ENCODE measurements at places on chromosomes 5 and 9.
A peak's percentile ranks its signal among the peaks of the same experiment; 100 is the strongest.

DNA sequence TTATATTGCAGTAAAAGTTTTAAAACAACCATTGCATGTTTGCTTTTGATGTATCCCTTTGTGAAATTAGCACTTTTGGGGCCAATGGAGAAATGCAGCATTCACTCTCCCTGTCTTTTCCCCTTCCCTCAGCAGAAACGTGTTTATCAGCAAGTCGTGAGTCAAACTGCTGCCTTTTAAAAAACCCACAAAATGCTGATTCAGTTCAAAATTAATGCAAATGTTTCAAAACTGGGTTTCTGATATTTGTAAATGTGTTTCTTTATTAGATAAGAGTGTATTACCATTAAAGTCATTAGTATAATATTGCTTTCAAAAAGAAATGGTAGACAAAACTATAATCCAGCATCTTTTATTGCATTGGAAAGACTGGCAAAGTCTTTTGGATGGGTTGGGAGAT, 47.3 kb downstream of the RAD23B start:
- DNase-seq: no peak

- no peak for DNase-seq
These were observed 57.8 kb upstream of the C5orf46 start for GRCh38 chr5:147963948-147964693.

- no peak for DNase-seq
These were observed 68.8 kb upstream of the HTR4 start for GRCh38 chr5:148723143-148723542.

- DNase-seq: no peak
These were observed 53.0 kb upstream of the BOD1 start for GRCh38 chr5:173669483-173669882.

DNA sequence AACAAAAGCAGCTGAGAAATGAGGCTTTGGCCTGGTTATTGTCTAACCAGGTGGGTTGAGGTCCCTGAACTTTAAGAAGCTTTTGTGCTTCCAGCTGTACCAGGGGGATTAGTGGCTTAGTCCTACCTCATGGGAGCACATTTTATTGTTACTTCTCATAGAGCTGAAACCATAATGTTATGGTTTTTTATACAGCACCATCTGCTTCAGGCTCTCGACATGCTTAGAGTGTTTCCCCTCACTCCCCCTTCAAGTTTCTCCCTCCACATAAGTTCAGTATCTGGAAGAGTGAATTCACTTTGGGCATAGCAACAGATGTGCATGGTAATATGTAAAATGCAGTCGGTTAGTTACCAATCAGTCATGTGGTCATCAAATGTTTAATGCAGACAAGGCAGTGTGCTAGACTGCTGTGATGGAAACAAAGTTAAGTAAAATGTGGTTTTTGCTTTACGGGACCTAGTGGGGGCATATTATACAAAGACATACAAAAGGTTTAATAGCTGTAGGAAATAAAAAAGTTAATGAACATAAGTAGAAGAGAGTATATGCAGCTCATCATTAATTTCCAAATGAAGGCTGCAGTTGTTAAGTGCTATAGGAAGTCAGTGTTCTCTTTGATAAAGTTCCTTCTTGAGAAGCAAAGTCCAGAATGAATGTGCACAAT, 95.9 kb upstream of the SPRY4 start:
- no peak for DNase-seq

DNA sequence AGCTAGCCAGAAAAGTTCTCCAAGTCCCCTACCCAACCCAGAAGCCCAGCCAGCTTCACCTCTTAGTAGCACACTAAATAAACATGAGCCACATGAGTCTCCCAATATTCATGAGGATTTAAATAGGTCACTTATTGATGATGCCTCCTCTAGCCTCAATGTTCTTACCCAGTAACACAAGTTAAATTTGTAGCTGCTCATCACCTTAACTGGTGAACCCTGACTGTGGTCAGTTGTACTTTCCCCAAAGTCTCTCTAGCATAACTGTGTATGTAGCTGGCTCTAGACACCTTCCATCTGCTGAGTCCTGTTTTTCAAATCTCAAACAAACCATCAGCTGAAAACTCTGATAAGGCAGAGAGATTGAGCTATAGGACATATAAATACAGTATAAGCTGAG, 100.3 kb upstream of the ELAVL2 start:
- no peak for DNase-seq

GRCh38 chr9:4678679-4679267, 596 bp upstream of the CDC37L1 start:
- DNase-seq: peak; percentile 37

DNA sequence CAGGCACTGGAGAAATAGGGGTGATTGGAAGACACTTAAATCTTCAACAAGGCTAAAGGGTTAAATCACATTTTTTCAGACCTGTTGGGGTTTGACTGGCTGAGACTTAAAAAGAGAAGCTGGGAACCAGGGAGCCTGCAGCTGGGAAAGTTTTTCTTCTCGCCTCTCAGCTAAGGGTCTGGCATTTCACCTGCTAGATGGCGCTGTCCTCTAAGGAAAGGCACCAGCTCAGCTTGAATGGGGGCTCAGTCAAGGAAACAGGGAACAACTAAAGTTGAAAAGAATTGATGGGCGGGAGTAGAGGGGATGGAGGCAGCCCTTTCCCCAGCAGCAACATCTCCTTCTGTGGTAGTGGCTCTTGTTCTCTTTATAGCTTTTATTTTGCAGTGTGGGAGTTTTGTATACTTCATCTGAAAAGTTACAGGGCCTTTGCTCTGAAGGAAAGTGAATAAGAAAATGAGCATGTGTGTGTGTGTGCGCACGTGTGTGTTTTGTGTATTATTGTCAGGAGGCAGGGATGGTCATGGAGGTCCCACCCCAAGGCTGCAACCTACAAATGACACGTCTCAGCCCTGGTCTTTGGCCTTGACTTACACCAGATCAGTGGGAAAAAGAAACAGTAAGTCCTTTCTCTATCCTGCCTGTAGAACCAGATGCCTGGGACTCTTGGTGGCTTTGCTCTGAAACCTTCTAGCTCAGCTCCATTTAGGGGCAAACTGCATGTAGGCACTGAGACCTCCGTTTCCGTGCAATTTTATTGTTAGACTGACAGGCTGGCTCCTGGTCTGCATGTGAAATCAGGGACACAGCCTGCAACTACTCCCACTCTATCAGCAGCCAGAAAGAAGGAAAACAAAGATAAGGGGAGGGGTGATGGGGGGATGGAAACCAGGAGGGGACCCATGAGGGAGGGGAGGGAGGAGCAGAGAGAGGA, 316.2 kb upstream of the CLINT1 start:
- peak; percentile 29 for DNase-seq

DNA sequence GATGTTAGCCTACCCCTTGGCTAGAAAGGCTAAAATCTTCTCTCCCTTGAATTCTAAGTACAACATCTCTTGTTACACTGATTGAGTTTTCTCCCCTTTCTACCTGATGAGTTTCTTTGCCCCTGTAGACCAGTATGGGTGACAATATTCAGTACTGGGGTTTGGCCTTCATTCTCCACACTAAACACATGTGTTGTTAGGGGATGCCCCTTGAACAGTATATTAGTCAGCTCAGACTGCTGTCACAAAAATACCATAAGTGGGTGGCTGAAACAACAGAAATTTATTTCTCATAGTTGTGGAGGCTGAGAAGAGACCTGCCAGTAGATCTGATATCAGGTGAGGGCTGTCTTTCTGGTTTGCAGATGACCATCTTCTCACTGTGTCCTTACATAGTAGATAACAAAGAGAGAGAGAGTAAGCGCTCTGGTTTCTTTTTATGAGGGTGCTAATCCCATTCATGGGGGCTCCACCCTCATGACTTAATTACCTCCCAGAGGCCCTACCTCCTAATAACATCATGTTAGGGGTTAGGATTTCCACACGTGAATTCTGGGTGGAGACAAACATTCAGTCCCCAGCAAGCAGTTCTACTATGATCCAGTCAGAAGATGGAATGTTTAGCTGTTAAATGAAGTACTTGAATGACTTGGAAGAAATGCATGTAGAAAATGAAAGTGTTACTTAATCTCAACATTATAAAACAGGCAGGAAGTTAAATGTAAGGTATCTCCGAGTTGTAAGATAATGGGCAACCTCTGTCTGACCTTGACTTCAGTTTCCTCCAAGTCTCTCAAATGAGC, 17.5 kb downstream of the VLDLR start:
- DNase-seq: no peak

GRCh38 chr9:130537346-130538050, 41.9 kb upstream of the FUBP3 start:
- no peak for DNase-seq

- DNase-seq: no peak
These were observed 706.6 kb downstream of the EFNA5 start for GRCh38 chr5:106964132-106964531.

GRCh38 chr5:8788246-8788645, 757.6 kb downstream of the SEMA5A start:
- no peak for DNase-seq

DNA sequence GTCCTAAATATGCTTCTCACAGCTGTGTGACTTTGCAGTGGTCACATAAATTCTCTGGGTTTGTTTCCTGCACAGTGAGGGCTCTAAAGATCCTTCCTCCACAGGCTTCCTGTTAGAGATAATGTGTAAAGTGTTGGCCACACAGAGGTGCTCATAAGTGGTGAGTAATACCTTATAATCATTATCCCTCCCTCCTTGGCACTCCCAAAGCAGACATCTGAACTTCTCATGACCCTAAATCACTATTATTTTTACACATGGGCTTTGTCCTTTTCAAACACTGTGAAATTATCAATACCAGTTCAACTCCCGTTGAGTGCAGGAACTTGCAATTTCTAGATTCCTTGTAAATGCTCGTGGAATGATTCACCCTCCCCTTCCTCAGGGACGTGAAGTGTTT, 100.2 kb downstream of the BRINP1 start:
- DNase-seq: no peak

DNA sequence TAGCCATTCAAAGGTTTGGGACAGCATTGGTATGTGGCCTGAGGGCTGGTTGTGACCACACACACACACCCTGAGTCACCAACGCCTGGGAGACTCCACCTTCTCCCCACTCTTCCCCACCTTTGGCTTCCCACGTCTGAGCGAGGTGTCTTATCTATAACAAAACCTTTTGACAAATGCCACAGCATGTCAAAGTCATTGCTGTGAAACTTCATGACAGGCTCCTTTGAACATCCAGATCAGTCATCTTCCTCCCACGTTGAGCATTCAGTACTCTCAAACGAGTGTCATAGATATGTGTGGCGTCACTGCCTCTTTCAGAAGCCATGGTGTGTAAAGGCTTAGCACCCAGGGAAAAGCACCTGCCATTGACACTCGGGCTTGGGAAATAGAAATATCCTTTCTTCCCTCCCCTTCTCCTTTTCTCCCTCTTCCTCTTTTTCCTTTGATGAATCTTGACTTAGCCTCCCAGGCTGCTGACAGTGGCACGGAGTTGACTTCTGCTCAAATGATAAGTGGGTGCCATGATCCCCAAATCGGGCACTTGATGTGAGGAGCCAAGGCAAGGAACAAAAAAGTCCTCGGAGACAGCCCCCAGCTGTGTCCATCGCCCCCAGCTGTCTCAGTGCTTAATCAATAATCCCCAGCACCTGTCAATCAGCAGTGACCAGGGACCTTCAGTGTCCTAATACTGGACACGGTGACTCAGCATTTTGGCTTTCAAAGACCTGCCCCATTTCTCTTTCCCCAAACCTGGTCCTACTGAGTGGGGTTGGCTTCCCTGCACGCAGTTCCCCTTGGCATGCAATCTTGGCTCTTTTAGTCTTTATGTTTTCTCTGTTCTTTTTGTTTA, 114.8 kb downstream of the FGF18 start:
- no peak for DNase-seq

GRCh38 chr5:74357827-74358226, 282.7 kb downstream of the ENC1 start:
- DNase-seq: no peak

DNA sequence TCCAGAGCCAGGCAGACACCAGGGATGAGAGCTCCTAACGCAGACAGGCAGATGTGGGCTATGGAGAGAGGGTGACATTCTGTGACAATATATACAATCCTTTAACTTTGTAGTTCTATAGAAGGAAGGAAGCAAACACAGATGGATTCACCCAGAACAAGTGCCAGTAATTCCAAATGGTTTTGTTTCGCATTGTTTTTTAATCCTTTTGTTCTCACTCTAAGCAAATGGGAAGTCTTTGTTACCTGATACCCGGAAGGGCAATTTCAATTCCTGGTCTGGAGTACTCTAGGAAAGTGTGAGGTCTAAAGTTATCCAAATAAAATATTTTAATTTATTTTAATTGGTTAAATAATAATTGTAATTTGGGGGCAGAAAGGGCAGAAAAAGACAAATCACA, 2.5 kb downstream of the FRMD3 start:
- no peak for DNase-seq

DNA sequence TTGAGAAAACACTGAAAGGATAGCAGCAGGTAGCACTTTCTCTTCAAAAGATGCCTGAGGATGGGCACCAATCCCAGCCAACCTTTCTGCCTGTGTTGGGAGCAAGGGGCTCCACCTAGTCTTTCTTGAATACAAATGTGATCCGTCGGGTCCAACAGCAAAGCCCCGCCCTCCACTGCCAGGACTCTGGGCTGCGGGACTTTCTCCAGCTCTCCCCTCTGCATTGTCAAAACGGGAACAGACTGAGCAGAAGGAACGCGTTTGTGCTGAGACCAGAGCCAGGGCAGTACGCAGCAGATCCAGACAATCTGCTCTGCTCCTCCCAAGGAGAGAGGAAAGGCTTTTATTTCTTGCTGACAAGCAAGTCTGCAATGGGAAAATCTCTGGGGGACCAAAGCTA, 139.7 kb downstream of the SEC61B start:
- no peak for DNase-seq

GRCh38 chr5:154755361-154756008, at the start of gene LARP1:
Gene LARP1, plus strand, starts transcription at chr5:154755377. Its CDS starts 381 bp downstream, at chr5:154755758.
- peak; percentile 5 for DNase-seq

DNA sequence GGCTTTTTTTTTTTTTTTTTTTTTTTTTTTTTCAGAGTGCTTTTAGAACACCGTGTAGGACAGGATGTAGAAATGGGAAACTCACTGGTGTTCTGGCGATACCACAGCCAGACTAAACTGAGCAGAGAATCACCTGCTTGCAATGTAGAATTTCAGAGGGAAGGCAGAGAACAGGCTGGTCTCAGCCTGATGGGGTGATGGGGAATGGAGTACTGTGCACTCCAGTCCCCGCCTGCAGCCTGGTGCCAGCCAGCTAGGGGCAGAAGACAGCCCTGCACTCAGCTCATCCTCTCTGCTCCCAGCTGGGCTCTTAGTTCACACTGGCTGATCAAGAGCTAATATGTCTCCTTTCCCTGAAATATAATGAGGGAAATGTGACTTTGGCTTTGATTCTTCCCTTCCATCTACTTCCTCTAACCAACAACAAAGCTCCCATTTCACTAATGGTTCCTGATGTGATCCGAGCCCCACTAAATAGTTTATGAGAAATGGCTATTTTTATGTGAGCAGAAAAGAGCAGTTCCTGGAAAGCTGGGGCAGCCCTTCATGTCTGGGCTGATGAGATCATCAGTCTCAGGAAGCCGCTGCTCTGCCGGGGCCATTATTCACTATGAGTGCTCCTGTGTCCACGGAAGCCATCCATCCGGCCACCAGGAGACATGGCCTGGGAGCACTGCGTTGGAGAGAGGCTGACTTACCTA, 209.7 kb downstream of the GADD45G start:
- DNase-seq: no peak

GRCh38 chr5:176733406-176734262, 76.7 kb upstream of the UNC5A start:
- DNase-seq: no peak

- no peak for DNase-seq
These were observed 54.9 kb downstream of the USP20 start for GRCh38 chr9:129889941-129890717.
